ENCODE measurements at places on chromosomes 11 and 22. TPM values are rescaled to one million over a fixed set of nuclear protein-coding genes. Genes with fewer than 3 reads are reported as not detected.
A peak's percentile ranks its signal among the peaks of the same experiment; 100 is the strongest.

DNA sequence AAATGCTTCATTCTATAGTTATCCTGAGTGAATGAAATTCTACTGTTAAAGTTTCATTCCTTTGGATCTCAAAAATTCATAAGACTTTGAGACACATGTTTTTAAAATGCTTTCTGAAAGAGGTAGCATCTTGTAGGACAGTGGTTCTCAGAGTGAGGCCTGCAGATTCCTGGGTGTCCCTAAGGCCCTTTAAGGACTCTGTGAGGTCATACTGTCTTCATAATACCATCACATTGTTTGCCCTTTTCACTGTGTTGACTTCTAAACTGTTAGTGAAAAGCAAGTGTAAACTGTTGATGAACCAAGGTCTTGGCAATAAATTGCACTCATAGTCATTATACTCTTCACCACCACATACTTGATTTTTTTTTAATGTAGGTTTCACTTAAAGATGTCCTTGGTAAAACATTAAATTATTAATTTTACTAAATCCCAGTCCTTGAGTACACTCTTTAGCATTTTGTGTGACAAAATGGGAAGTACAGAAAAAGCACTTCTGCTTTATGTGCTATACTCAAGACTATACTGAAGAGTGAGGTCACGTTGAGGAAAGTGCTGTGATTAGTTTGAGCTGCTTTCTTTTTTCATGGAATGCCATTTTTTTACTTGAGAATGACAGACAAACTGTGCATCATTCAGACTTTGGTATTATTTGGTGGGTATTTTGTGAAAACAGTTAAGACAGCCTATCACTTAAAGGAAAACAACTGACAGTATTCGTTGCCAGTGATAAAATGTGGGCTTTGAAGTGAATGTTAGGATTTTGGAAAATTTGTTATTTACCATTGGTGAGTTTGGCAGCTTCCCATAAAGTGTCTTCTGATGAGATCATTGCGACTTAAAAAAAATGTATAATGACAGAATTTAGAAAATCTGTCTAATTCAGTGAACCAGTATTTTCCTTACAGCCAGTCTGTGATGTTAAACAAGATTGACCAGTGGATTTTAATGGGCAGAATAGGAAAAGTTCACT, 61.1 kb downstream of the SPECC1L start:
- DNase-seq = no peak

GRCh38 chr11:64165481-64165841, 452 bp downstream of the MACROD1 start:
- peak; percentile 73 for DNase-seq

DNA sequence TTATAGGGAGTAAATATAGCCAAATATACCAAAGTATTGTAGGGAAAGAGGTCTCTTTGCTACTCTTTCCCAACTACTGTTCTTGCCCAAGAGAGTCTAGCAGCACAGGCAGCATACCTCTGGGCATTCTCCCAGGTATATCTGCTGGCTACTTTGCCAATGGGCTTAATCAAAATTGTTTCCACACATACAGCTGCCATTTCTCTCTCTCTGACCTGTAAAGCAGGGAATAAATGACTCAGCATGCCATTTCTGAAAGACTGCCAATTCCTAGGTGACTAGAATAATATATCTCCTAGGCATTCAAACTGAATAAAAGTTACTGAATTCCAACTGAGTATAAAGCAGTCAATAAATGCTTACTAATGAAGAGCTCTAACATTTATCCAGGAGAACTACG, 44.6 kb downstream of the RDX start:
- DNase-seq = no peak

DNA sequence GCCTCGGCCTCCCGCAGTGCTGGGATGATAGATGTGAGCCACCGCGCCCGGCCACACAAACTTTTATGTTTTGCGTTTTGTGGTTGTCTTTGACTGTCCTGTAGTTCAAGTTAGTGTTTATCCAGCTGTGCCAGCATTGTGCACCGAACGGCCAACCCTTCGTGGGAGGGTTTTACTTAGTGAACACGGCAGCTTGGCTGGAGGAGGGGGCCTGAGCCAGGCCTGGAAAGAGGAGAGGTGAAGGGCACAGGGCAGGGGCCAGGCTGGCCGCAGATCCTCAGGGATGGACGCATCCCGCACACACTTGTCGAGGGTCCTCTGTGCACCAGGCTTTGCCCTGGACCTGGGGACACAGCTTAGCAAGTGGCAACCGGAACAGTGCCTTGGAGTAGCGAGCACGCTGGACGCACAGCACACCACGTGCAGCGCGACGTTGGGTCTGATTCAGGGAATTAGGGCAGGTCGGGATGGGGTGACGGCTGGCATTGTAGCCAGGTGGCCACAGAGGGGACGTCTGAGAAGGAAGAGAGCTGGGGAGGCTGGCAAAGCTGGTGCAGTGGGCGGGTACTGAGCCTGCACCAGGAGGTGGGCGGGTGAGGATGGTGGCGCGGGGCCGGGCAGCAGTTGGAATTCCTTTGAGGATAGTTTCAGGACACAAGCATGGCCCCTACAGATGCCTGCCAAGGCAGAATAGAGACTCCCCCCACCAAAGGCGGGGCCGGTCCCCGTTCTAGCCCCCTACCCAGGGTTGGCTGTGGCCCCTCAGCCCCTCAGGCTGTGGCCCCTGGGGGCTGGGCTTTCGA, 13.4 kb downstream of the EPS8L2 start:
- no peak for DNase-seq

DNA sequence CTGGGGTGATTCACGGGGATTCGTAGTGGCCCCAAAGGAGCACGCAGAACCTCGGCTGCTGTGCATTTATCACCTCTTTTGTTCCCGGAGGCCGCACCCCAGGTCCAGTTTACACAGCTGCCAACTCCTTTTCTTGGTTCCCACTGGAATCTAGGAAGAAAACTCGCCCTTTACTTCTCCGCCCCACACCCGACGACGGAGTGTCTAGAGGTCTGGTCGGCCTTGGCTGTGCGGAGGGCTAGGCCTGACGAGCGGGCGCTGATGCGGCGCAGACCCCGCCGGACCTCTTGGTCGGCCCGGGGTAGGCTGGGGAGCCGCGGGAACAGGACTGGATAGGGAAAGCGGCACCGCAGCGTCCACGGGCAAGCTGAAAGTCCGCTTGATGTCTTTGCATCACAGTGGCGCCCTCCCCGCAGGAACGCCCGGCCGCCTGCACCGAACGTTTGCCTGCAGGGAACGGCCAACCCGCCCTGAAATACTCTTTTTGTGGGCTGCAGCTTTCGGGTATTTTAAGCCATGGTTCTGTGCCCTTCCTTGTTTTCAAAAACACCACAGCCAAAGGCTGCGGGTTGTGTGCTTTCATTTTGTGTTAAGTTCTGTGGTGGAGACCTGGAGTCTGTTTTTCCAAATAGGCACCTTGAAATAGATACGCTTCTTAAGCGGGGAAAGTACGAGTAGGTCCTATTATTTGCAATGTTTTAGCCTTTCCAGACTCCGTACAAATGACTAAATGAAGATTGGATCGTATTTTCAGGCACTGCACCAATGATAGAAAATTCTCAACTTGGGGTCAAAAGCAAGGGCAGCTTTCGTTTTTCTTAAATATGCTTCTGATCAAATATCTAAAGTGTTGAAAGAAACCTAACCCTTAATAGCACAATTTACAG, 829 bp upstream of the ZBED5 start:
- DNase-seq = peak; percentile 84

DNA sequence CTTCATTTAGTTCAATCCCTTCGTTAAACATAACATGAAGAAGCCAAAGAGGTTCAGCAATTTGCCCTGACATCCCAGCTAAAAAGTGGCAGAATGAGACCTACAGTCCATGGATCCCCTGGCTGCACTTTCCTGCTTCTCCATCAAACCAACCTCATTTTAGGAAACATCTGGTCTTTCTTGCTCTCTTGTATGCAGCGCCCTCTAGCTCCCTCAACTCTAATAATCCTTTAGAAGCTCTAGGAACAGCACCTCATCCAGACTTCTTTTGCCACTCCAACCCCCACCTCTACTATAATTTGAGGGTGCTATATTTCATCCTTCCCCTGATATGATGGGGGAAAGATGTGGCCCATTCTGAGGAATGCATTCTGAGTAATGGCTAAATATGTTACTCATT, 7.4 kb downstream of the CNTF start:
- DNase-seq = no peak

- no peak for DNase-seq
Measured at GRCh38 chr11:8032122-8032521, 45.0 kb downstream of the EIF3F start.

DNA sequence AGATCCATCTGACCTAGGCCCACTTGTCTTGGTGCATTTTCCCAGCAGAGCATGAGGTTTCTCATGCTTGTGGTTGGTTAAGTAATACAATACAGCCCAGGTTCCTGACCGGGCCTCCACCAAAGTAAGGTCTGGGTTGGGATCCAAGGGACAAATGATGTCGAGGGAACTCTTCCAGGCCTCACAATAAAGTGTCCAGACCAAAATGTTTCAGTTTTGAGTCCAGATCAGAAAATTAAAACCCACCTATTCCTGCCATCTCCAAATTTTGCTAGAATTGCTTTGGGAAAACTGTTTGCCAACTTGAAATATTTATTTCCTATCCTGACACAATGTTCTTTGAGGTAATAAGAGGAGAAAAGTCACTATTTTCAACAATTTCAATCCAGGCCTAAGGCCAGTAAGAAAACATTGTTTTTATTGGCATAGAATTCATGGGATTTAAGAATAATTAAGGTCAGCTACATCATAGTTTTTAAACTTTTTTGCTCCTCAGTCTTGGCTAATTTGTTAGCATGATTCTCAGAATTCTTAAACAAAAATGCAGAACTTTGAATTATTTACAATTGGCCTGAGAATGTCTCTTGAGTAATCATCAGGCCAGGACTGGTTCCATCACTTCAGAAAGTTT, 51.4 kb downstream of the ME3 start:
- DNase-seq = no peak

DNA sequence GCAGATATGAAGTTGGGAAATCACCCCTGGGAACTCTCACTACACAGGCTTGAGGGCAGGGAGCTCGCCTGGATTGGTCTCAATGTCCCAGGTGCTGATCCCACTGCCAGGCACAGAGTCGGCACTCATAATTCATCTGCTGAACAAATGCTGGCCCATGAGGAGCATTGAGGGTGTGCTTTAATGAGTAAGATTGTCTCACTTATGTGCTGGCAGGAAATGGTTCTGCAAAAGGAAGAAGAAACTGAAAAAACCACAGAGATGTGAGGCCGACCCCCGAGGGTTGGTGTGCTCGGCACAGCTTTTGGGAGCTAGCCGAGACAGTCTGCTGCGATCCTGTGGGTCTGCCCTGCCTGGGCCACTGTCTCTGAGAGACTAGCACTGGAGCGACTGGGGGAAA, 9.4 kb downstream of the PLAAT2 start:
- no peak for DNase-seq

DNA sequence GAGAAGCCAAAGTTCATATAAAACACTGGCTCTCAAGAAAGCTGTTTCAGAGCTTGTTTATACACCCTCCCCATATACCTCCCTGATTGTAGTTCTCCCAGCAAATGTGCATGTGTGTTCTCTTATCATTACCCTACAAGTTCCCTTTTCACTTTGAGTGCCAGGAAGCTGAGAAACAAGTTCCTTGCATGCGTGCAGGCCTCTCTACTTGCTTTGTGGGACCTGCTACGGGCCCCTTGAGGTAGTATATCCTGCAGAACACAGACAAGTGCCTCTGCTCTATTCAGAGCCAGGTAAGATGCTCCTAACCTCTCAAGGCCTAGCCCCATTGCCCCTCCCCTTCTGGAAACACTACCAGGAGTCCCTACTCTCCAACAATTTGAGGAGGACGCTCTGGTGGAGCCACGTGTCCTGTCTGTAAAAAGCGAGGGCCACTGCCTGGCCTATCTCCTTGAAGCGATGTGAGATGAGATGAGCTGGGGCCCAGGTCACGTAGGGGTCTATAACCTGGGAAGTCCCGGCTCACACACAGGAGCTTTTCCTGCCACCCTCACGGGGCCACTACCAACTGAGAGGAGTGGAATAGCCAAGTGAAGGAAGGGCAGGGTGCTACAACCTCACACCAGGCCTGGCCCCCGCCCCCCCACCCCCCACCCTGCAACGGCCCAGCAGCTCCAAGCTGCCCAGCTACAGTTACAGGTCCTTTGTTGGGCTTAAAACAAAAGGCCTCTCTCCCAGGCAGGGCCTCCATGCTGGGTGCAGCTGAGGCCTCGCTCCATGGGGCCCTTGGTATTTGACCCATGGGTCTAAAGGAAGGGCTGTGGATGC, 2.6 kb upstream of the ATP5MGL start:
- DNase-seq = no peak

- DNase-seq = no peak
Measured at GRCh38 chr11:8288166-8288772, 24.6 kb upstream of the LMO1 start.

GRCh38 chr11:90434858-90435257, 212.0 kb upstream of the CHORDC1 start:
- DNase-seq = no peak

DNA sequence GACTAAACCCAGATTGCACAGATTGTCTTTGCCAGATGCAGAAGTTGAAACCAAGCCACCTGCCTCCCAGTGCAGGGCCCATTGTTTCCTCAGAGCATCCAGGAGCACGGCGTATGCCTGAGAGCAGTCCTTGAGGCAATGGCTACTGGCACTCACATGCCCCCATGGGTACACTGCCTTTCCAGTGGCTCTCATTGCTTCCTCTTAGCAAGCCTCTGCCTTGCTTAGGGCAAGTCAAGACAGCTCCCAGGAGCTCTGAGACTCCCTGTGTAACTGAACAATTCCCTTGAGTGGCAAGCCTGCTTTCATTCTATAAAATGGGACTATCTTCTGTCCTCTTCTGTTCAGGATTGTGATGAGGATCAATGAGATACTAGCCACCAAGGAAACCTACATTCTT, 4.1 kb downstream of the SYTL2 start:
- no peak for DNase-seq

DNA sequence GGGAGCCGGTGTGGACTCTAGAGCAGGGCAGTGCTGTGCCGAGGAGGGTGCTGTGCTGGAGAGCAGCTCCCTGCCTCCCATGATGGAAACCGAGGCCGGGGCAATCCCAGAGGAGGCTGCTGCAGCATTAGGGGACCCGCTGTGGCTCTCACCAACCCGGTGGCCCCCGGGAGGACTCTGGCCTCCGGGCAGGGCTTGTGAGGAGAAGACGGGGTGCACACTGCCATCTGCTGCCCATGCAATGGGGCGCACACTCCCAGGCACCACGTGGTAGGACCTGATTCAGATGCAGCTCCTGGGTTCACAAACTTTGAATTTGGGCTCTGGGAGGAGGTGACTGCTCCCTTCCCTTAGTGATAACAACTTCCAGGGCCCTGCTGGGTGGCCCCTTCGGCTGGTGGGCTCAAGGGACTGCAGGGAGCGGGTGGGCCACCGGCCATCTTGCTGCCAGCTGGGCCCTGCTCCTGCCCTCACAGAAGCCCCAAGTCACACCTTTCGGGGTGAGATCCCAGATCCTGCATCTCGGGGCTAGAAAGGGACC, 93.8 kb upstream of the FGF3 start:
- peak; percentile 61 for DNase-seq

GRCh38 chr11:113690619-113691569, 15.2 kb downstream of the TMPRSS5 start:
- peak; percentile 84 for DNase-seq

GRCh38 chr11:32658639-32659406, 75.2 kb downstream of the EIF3M start:
- no peak for DNase-seq

The GUCY1A2 gene
- 31.1 TPM for total RNA-seq

The HTR3A gene
- not detected for total RNA-seq

The MS4A6A gene
- 112 TPM for total RNA-seq

The ARSA gene
- 46.4 TPM for total RNA-seq

The KCNJ1 gene
- 0.23 TPM for total RNA-seq

The CCDC116 gene
- 0.69 TPM for total RNA-seq

The NRGN gene
- total RNA-seq = 79.9 TPM

The GRAMD4 gene
- 71.4 TPM for total RNA-seq
